NCI-H187 treated with DMSO at 0.1 percent for 48 hours (cell line): ENCODE measurements at places on chromosomes 6 and 20.

- no peak for DNase-seq
These were observed 612.2 kb downstream of the HDGFL1 start for GRCh38 chr6:23181356-23182110.

- no peak for DNase-seq
These were observed 504.0 kb upstream of the PTCHD4 start for GRCh38 chr6:48615041-48615440.

DNA sequence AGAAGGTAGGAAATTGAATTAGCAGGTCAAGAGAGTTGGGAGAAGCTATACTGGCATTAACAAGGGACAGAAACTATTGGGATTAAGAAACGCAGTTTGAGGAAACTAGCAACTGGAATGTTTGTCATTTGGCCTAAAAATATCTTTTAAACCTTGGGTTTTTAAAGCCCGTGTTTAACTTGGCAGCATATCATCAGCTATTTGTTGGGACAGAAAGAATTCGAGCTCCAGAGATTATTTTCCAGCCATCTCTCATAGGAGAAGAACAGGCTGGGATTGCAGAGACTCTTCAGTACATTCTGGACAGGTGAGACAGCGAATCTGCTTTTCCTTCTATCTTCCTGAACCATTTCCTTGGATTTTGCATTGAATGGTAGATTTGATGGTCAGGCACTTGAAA, 17.8 kb downstream of the ACTR5 start:
- no peak for DNase-seq

- no peak for DNase-seq
These were observed 23.2 kb upstream of the FOXP4 start for GRCh38 chr6:41522780-41523548.

GRCh38 chr20:19137641-19138040, 74.8 kb upstream of the SLC24A3 start:
- peak; percentile 35 for DNase-seq

DNA sequence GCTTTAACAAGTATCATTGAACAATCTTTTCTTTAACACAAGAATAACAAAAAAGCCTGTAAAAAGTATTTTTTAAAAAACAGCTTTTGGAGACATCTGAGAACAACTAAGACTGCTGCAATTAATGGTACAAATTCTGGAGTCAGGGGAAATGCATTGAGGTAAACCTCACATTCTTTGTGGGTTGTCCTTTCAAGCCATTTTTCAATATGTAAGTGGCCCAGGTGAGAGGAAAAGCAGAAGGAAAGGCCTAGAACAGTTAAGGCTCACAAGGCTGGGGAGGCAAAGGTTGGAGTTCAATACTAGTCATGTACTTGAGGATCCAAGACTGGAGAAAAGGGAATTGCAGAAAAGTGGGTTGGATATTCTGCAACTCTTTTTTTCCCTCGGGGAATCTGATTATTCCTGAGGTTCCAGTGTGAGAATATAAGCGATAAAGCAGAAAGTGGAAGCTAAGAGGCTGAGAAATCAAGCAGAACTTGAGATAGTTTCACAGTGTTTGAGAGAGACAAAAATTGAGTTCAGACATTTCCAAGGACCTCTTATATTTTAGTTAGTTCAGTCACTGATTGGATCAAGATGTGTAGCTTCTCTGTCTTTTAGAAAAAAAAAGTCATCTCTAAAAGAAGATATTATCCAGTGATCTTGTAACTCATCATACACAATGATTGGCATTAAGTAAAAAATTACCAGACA, 25.0 kb upstream of the TXLNB start:
- DNase-seq: no peak

DNA sequence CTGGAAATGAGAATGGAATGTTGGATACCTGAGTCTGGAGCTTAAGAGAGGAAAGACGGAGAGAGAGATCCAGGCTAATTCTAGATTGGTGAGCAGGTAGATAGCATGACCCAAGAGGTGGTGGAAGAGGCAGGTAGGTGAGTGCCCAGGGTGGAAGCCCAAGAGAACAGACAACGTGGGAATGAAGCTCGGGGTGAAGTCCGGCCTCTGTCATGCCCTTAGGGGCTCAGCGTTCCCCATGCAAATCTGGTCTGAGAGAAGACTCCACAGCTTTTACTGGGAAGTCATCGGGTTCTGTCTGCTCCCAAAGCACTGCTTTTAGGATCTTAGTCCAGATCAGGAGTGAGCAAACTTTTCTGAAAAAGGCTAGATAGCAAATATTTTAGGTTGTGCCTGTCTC, 3.6 kb downstream of the NELFCD start:
- no peak for DNase-seq

GRCh38 chr6:83962582-83962981, 71.0 kb upstream of the MRAP2 start:
- DNase-seq: no peak

DNA sequence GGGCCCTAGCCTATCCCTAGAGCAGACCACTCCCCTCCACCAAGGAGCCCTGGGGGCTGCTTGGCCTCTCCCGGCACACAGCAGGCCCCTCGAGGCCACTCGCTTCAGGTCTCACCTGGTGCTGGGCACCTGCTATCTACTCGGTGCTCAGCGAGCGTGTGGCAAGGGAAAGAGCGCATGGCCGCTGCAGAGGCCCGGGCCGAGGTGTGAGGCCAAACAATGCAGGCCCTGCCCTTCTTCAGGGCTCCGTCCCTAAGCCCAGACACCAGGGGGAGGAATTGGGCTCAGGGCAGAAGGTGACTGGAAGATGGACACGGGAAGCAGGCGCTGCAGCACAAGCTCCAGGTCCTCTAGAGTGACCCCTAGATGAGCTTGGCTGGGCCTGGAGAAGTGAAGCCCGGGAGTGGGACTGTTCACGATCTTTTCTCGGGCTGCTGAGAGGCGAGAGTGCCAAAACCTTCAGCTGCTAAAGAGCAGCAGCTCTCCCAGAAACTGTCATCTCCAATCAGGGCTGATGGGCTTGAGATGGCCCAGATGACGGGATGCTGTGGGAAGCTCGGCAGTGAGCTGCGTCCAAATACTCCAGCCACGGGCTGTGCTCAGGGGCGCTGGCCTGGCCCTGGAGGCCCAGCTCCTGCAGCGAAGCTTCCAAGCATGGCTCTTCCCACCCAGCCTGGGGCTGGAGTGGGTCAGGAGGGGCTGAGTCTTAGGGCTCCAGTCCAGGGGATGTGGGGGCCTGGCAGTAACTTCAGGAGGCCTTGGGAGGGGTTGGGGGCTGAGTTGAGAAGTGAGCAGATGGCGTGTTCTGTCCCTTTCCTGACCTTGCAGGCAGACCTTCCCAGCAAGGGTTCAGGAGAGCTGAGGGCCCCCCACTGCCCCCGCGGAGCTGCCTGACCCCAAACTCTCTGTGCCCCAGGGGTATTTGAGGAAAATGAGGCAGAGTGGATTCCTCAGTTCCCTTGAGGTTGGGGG, 43.7 kb downstream of the APCDD1L start:
- no peak for DNase-seq

DNA sequence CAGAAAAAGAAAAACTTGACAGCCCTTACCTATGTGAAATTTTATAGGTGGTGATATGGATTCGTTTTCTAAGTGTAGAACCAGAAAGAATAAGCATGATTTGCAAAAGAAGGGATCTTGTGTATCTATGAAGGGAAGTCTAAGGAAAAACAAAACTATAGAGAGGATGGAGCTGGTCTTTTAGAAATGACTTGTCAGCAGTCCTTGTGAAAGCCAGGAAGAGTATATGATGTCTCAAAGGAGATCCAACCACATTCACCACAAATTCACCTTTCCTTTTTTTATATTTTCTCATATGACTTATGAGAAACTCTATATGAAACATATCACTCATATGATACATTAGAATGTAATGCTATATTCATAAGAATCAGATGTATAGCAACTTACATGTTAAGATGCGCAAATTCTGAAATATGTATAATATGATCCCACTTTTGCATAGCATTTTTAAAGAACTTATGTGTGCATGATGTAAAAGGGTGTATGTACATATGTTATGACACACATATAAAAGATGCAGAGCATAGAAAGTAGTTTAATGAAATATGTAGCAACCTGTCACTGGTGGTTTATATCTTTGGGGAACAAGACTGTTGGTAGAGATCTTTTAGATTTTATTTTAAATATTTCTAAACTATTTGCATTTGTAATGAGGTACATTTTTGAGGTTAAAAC, 91.9 kb upstream of the NUP153 start:
- DNase-seq: no peak
